Activated CD8-positive, alpha-beta memory T cell treated with anti-CD3 and anti-CD28 coated beads for 48 hours (primary cell): ENCODE measurements at places on chromosomes 7 and 10.

GRCh38 chr10:15745751-15746150 lies 26.0 kb upstream of the ITGA8 start:
- no peak for DNase-seq

- DNase-seq: no peak
Measured at GRCh38 chr7:155450970-155451801, 6.7 kb upstream of the EN2 start.

- DNase-seq: no peak
Measured at GRCh38 chr7:101725921-101726320, 91.5 kb upstream of the CUX1 start.

DNA sequence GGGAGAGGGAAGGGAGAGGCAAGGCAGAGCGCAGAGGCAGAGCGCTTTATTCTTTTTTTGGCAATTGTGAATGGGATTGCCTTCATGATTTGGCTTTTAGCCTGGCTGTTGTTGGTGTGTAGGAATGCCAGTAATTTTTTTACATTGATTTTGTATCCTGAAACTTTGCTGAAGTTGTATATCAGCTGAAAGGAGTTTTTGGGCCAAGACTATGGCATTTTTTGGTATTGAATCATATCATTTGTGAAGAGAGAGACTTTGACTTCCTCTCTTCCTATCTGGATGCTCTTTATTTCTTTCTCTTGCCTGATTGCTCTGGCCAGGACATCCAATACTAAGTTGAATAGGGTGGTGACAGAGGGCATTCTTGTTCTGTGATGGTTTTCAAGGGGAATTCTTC lies 291.3 kb downstream of the REEP3 start:
- DNase-seq: no peak

- no peak for DNase-seq
Measured at GRCh38 chr7:30390736-30391636, 87.6 kb downstream of the NOD1 start.

GRCh38 chr10:18303851-18304801 lies 163.9 kb downstream of the CACNB2 start:
- no peak for DNase-seq

GRCh38 chr7:7832518-7832917 lies 114.1 kb upstream of the RPA3 start:
- DNase-seq: no peak

DNA sequence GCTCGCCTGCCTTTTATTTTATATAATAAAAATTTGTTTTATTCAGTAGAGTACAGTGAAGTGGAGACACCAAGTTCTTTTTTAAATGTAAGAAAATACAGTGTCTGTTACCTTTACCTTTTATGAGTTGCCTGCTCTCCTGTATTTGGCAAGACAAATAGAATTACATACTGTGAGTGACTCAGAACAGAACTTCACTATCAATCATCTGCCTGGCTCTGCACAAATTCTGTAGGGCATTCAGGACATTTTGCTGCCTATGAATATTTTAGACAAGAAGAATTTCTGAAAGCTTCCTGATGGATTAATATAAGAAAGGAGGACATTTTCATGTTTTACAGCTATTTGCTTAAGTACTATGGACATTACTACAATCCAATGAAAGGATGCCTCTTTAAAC lies 135.4 kb upstream of the PHF14 start:
- no peak for DNase-seq

DNA sequence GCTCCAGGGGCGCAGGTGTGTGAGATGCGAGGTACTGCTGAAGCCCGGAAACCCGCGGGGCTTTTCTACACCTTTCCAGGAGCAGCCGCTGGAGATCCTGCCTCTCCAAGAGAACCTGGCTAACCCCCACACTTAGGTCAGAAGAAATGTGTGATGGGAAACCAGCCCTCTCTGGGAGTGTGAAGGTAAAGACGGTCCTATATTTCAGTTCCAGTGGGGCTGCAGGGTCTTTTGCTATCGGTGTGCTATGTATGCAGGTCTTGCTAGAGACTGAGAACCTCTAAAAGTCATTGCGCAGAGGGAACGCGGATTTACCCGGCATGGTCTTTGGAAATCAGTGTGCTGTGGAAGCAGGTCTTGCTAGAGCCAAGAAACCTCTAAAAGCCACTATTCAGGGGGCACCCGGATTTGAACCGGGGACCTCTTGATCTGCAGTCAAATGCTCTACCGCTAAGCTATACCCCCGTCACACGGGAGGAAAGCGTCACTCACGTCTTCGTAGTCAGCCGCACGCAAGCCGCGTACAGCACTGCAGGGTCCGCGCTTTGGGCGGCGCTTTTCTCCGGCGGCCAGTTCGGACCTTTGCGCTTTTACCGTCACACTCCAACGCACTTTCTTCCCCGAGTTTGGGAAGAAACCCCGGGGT lies 46.0 kb downstream of the ZNF777 start:
- no peak for DNase-seq

- DNase-seq: no peak
Measured at GRCh38 chr7:95596198-95597063, at the start of gene PDK4. Gene PDK4 (minus strand): TSS chr7:95596516. CDS start chr7:95596293, 223 bp downstream.

- no peak for DNase-seq
Measured at GRCh38 chr7:15495170-15495569, 66.6 kb downstream of the AGMO start.

DNA sequence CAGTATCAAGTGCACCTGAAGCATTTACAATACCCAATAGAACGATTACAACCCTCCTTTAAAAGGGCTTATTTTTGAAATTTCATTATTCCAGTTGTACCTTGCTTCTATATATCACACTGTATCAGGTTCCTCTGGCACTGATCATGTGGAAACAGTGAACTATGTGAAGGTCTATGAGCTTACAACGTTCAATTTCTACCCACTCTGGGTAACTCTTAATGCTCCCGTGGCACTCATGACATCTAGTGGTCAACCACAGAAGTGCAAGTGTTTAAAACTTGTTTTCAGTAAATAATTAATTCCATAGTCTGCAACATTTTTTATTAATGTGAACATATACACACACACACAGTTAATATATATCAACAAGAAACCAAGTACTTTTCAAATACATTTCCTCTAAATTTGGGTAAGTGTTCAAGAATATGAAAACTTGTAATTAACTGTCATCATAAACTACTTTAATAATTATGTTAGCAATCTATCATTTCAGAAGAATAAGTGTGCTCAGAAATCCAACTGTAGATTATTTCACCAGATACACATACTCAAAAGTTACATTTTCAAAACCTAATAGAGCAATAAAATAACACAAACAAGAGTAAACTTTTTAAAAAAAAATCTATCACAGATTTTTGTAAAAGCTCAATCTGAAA lies 61.0 kb downstream of the MPP7 start:
- peak; percentile 16 for DNase-seq

DNA sequence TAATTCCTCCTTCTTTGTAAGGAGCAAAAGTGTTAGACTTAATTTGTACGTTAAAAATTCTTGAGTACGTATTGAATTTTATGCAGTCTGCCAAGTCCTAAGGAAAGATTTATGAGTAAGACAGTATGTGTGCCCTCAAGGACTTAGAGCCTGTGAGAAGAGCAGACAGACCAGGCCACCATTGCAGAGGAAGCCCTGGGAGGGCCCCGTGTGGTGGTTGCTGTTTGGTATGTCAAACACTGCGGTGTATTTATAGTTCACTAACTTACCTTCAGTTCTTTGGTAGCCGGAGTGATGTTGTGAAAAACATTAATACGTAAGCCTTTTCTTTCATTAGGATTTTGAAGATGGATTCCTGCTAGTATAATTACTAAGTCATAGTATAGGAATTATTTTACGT lies 82.9 kb downstream of the GALNT11 start:
- DNase-seq: no peak

GRCh38 chr10:62249957-62250356 lies 18.7 kb downstream of the RTKN2 start:
- DNase-seq: no peak

DNA sequence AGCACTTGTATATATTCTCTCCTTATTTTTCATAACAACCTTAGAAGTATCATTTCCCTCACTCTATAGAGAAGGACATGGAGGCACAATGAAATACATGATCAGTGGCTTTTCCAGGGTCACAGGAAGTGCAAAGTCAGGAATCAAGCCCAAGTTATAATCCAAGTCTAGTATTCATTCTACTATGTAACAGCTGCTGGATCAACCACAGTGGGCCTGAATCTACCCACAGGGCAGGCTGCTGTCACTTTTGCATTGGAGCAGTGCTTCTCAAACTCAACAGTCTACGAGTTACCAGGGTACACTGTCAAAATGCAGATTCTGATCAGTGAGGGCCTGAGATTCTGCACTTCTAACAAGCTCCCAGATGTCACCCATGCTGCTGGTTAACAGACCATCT lies 18.3 kb downstream of the ZDHHC16 start:
- DNase-seq: no peak

DNA sequence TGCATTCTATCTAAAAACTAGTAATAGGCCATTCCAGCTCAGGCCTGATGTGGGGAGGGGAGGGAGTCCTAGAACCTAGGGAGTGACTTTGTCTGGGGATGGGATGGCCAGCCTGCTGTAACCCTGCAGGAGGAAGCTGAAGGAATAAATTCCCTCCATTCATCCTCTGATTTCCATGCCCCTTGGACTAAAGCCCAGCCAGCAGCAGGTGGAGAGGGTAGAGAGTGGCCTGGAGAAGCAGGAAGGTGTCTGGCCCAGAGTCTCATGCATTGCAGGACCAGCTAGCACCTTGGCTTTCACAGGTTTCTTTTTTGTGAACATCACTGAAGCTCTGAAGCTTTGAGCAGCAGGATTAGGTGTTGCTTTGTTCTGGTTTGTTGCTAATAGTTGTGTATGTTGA lies 32.8 kb upstream of the CDH23 start:
- DNase-seq: no peak

DNA sequence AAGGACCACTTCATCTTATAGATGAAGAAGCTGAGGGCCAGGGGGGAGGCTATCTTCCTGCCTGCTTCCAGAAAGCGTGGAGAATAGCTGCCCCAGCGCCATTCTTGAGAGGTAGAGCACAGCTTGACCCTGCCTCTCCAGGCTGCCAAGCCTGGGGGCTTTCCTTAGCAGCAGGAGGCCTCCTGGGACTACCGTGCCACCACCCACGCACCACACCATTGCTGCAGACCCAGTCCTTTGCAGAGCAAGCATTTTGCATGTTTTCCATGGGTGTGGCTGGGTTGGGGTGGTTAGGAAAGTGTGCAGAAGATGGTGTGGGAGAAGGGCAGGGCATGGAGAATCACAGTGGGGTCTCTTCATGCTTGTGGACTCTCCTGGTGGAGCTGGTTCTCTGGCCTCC lies 64.9 kb downstream of the TBXAS1 start:
- DNase-seq: no peak

DNA sequence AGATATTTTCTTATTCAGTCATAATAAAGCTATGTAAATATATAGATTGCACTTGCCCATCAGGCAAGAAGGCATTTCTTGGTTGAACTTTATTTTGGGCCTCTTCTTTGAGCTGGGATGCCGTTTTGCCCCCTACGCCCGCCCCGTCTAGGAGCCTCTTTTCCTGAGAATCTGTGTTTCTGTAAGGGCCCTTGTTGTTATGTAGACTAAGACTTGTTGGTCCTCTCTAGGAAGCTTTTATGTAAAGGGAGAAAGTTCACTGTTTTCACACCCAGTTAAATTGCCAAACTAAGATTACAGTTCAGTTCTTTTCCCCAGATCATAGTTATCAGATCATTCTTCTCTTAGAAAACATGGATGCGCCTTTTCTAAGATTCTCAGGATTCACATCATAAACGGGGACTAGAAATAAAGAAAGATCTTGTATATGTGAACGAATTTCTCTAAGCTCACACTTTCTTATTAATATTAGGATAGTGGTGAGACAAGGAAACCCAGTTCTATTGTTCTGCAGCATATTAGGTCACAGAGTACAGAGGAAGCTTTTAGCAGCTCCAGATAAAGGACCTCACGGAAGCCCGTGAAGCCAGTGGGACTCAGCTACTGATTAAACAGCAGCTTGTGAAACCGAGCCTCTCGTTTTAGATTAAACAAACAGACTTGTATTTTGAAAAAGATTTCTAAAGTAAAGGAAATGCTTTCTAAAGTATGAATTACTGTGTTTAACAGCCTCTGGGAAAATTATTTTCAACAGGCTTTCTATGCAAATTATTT lies 3.8 kb downstream of the LMTK2 start:
- no peak for DNase-seq

- DNase-seq: no peak
Measured at GRCh38 chr10:20598590-20598989, 298.5 kb downstream of the NEBL start.

- DNase-seq: no peak
Measured at GRCh38 chr10:113515601-113516000, 37.3 kb upstream of the HABP2 start.

GRCh38 chr7:1704811-1705738 lies 35.0 kb downstream of the ELFN1 start:
- no peak for DNase-seq

DNA sequence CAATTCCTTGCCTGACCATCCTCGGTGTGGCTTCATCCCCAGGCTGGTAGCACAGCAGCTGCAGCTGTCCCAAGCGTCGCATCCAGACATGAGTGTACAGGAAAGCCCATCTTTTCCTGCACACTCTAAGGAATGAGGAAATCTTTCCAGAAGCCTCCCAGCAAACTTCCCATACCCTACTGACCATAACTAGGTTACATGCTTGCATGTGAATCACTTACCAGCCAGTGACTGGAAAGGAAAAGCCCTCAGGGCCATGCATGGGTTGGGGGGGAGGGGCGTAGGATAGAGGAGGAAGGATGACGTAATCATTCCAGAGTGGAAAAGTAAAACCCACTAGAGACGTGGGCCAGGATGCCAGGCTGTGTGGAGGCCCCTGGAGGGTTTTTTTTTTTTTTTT lies 18.9 kb upstream of the ZNF212 start:
- DNase-seq: no peak

DNA sequence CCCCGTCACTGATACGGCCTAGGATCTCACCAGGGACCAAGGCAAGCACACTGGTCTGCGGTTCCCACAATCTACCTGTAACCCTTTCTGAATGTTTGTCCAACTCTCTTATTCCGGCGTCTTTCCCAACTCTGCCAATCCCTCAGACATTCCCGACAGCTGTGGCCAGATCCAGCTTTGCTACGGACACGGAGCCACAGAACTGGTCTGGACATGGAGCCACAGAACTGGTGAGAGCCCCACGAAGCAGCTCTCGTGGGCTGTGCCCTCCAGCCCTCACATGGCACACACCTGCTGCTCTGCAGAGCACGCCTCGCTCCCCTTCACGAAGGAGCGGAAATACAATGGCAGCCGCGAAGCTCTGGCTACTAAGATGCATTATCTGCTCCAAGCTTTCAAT lies 376.8 kb downstream of the DNAJB6 start:
- no peak for DNase-seq

- no peak for DNase-seq
Measured at GRCh38 chr7:148234715-148235114, 355.9 kb upstream of the C7orf33 start.

DNA sequence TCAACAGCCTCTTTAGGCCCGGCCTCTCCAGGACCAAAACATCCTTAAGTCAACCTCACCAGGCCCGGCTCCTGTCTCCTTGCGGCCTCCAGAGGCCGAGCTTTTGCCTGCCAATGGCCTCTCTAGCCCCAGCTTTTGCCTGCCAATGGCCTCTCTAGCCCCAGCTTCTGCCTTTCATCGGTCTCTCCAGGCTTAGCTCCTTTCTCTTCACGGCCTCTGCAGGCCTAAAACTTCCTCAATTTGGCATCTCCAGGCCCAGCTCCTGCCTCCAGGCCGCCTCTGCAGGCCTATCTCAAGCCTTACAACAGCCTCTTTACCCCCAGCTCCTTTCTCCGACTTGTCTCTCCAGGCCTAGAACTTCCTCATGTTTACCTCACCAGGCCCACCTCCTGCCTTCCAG lies 15.7 kb upstream of the TMEM248 start:
- DNase-seq: no peak
